ENCODE measurements at places on chromosomes 4 and X. TPM values are rescaled to one million over a fixed set of nuclear protein-coding genes. Genes with fewer than 3 reads are reported as not detected.

DCAF4L1 gene
- 0.23 TPM for total RNA-seq

TCEAL6 gene
- 10.1 TPM for total RNA-seq

RASL11B gene
- total RNA-seq: 6.7 TPM

SPOCK3 gene
- 84.4 TPM for total RNA-seq

REELD1 gene
- not detected for total RNA-seq

PPARGC1A gene
- total RNA-seq: 22.1 TPM

GASK1B gene
- total RNA-seq: 44.8 TPM

BTC gene
- 1.8 TPM for total RNA-seq

ITGB1BP2 gene
- 2.5 TPM for total RNA-seq

HMGB3 gene
- 63.4 TPM for total RNA-seq

PRDM8 gene
- total RNA-seq: 5.3 TPM

ARX gene
- 10.4 TPM for total RNA-seq

FRG2 gene
- not detected for total RNA-seq
